ENCODE measurements at places on chromosomes 1 and 21.

DNA sequence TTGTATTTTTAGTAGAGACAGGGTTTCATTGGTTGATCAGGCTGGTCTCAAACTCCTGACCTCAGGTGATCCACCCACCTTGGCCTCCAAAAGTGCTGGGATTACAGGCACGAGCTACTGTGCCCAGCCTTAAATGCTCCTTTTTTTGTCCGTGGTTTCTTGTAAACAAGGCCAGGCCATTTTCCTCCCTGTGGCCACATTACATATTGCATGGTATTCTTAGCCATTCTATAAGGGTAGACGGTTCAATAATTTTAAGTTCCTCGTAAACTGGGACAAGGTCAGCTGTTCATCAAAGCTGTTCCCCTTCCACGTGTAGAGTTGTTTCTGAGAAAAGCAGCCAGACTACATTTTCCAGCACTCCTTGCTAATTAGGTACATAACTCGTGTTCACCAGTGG is 10.3 kb upstream of the LUZP1 start:
- no peak for DNase-seq

DNA sequence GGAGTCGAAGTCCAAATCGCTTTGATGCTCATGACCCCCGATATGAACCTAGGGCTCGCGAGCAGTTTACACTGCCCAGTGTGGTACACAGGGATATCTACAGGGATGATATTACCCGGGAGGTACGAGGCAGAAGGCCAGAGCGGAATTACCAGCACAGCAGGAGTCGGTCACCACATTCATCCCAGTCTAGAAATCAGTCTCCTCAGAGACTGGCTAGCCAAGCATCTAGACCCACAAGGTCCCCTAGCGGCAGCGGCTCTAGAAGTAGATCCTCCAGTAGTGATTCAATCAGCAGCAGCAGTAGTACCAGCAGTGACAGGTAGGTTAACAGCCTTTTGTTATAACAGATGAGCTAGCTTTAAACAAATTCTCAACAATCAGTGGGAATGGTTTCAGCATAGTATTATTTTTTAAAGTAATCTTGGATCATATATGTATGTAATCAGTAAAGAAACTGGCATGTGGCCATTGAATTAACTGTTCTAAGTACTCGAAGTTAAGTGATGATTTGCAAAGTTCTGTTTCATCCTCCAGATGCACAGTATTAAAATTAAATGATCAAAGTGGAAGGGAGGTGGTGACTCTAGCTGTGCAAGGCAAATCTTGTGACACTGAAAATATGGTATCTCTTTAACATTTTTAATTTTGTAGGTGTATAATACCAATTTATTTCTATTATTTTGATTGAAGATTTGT is 29.0 kb downstream of the SPEN start:
- no peak for DNase-seq

DNA sequence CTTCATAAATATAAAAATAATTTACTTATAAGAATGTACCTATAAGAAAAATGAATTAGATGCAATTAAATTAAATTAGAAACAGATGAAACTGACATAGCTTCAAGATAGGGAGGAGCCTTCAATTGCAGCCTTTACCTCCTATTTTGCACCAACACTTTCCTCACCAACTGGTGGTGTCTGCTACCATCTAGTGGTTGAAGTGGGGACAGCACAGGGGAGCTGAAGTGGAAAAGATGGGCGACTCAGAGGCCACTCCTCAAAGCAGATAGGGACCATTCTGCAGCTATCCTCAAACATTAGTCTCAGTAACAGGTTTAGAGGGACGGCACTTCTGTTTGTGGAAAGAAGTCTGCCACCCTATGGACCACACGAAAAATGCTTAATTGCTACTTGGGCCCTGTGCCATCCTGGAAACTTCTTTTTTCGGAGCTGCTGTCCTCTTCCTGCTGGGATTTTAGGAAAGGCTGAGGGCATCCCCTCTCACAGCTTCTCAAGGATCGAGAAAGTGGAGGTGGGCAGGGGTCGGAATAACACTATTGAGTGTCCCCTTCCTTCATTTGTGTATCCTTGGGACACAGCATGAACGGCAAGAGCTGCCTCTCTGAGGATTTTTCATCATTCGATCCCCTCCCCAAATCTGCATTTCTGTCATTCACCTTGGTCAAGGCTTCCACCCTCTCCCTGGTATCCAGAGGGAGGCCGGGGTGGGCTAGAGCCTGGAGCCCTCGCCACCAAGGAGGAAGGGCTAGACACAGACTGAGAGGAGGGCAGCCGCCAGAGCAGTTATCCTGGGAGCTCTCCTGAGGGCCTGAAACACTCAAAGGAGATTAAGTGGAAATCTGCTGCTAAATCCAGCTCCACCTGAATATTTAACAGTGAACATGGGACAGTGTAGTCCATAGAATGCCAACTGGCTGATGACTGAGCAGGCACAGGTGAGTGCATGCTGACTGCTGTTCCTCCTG is 9.6 kb downstream of the PROK1 start:
- DNase-seq: peak; percentile 79

- peak; percentile 87 for DNase-seq
Measured at GRCh38 chr21:42233067-42233961, 14.4 kb downstream of the ABCG1 start.

GRCh38 chr1:60890664-60891063 is 191.7 kb upstream of the NFIA start:
- no peak for DNase-seq

GRCh38 chr1:197982256-197982655 is 65.1 kb downstream of the LHX9 start:
- no peak for DNase-seq

DNA sequence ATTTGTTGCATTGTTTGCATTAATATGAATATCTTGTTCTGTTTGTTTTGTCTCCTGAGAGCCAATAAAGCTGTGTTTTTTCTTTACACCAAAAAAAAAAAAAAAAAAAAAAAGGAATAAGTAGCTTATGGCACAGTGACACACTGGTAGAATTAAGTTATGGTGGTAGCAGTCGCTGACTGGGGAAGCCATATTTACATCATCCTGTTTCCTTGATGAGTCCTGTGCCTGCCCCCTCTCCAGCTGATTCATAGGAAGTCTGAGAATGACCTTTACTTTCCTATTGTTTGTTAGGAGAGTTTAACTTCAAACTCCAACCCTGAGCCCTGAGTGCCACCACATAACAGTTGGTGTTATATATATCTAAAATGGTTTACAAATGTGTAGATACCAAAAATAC is 62.2 kb downstream of the OBSCN start:
- no peak for DNase-seq

DNA sequence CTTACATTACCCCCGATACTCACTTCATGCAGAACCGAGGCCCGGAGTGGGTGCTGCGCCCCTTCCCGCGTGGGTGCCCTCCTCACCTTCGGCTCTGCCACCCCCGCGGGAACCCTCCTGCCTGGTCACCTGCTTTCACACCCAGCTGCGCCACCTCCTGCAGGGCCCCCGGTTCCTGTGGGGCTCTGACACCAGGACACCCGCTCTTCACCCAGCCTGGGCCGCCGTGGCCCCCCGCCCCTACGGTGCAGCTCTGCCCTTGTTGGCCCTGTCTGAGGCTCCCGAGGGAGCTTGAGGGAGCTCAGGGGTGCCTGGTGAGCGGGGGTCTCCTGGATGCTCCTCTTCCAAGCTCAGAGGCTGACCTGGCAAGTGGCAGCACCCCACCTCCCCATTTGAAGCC is 19.0 kb downstream of the RRP1 start:
- no peak for DNase-seq

DNA sequence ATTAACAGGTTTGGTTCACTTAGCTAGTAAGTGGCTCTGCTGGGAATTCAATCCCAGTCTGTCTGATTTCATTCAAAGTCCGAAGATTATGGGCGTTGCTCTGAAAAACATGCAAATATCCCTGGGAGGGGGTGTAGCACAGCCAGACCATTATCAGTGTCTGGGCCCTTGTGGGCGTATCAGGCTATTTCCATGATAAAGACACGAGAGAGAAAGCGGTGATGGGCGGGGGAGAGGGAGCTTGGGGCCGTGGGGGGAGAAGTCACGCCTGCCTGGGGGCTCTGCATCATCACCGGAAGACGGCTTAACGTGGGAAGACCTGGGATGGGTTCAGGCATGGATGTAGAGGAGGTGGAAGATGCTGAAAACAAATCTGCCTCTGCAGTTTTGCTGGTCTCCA is 25.8 kb downstream of the IL6R start:
- DNase-seq: no peak

DNA sequence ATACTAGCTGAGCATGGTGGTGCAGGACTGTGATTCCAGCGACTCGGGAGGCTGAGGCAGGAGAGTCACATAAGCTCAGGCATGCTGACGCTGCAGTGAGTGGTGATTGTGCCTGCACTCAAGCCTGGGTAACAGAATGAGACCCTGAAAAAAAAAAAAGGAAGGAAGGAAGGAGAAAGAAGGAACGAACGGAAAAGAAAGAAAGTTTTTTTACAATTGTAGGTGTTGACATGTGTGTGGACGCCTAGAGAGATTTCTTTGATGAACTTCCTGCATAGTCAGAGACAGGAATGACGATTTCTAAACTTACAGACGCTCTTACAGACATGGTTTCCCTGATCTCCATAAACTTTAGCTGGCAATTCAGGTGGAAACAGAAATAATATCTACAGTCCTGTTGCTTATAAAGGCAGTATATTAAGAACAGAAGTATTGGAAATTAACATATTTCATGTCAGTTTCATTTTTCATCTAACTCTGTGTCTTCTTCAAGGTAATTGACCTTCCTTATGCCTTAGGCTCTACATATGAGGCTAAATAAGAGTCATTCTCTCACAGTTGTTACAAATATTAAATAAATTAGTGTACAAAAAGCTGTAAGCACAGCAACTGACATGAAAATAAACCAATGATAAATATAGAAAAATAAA is 4.1 kb downstream of the SAMSN1 start:
- DNase-seq: peak; percentile 63

DNA sequence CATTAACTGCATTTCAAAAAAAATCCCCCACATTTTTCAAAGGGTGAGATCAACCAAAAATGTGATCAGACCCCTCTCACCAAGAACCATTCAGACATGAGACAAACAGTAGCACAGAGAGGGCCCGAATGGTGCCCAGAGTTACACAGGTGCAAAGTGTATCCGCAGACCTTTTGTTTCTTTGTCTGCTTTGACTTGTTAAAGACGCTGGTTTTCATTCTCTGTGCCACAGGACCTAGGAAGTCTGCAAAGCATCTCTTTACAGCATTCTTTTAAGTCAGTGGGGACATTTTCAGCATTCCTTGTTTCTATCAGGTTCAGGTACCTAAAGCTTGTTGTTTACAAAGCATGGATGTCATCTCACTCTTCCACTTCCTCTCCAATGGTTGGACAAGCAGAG is 87.2 kb upstream of the MAP1LC3C start:
- no peak for DNase-seq

GRCh38 chr1:211731456-211732292 is 56.3 kb upstream of the NEK2 start:
- DNase-seq: no peak

DNA sequence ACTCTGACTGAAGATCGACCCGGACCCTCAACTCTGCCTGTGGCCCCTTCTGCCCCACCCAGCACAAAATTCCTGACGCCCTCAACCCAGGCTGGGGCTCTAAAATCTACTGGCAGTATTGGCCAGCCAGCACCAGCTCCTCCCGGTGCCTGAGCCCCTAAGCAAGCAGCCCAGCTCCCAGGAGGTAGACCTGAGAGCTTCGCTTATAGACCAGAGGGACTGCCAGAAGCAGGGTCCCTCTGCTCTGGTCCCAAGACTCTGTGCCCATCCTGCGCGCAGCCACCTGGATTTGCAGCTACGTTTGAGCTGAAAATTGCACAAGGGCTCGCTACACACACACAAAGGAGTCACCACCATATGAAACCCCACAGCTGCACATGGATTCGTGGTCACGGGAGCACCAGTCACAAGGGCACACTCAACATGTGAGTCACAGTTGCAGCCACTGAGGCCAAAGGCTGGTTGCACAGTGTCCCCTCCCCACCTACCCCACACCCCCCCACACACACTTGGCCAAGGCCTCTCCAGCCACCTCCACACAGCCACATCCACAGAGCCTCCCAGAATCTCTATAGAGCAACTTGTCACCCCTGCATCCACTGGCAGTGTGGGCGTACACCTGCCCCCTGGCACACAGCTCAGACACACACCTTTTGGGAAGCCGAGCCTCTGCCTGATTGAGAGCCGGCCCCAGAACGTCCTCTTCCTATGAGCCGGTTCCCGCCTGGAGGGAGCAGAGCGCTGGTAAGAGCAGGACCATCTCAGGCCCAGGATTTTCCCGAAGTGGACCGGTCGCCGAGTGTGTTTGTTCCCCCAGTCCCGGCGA is 1.1 kb upstream of the DMBX1 start:
- DNase-seq: no peak

GRCh38 chr1:182600036-182600713 is 4.0 kb downstream of the RGS16 start:
- DNase-seq: no peak

GRCh38 chr1:232571523-232571922 is 58.4 kb downstream of the SIPA1L2 start:
- no peak for DNase-seq

- DNase-seq: no peak
Measured at GRCh38 chr1:26154750-26155149, 4.1 kb upstream of the FAM110D start.

GRCh38 chr1:47935856-47936255 is 61.3 kb downstream of the TRABD2B start:
- no peak for DNase-seq

- no peak for DNase-seq
Measured at GRCh38 chr1:206550446-206550845, 43.1 kb downstream of the RASSF5 start.

GRCh38 chr1:87449348-87449963 is 120.8 kb downstream of the LMO4 start:
- DNase-seq: peak; percentile 33

GRCh38 chr1:64499966-64500365 is 30.0 kb downstream of the CACHD1 start:
- DNase-seq: peak; percentile 9

GRCh38 chr1:101136271-101136670 is 100.5 kb upstream of the S1PR1 start:
- DNase-seq: no peak

DNA sequence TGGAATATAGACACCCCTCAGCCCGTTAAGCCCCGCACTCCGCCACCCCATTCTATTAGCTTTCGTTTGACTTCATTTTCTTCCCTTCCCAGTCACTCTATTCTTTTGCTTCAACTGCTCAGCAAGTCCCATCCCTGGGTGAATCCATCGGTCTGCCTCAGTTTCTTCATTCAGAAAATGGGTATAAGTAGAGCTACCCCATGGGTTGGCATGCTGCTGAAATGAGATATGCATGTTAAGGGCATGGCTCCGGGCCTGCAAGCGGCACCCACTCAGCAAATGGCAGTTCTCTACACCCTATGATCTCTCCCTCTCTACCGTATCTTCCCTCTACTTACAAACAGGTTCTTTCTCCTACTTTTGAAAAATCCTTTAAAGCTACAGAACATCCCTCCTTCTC is 87.8 kb upstream of the IRF2BP2 start:
- no peak for DNase-seq
